Activated naive CD4-positive, alpha-beta T cell (primary cell): ENCODE measurements at places on chromosomes 2 and 18.

DNA sequence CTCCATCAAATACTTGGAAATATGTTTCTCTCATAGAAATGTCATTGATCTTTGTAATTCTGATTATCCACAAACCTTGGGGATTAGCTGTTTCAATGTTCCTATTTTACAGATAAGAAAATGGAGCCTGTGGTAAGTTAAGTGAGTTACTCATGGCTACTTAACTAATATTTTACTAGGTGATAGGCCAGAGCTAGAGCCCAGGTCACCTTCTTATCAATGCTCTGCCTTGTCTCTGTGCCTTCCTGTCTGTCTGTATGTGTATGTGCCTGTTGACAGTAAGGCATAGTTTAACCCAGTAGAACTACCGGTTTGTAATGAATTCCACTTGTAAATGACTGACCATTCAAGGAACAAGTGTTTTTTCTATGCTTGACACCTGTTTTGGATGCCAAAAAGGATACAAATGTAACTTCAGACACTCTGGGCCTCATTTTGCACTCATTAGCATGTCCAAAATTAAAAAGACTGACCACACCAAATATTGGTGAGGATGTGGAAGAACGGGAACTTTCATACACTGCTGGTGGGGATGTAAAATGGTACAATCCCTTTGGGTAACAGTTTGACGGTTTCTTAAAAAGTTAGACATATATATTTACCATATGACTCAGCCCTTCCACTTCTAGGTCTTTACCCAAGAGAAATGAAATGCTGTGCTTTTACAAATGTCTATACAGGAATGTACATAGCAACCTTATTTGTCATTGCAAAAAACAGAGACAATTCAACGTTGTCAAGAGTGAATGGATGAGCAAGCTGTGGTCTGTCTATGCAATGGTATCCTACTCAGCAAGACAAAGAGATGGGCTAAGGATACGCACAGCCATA is 19.6 kb upstream of the IL1A start:
- no peak for DNase-seq

DNA sequence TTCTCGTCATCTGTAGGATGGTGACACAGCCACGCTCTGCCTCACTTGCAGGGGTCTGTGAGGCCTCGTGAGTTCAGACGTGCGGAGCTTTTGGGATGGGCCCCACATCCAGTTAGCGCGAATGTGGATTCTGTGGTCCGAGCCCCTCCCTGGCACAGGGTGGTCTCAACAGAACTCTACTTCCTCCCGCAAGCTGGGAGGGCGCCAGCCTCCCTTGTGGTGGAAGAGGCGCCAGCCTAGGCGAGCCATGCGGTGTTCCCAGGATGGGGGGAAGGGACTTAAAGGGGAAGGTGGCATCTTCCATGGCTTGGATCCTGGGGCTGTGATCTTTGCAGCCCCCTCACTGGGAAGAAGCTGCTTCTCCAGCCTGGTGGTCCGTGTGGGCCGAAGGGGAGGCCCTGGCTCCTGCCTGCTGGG is 1.4 kb downstream of the SNORC start:
- no peak for DNase-seq

DNA sequence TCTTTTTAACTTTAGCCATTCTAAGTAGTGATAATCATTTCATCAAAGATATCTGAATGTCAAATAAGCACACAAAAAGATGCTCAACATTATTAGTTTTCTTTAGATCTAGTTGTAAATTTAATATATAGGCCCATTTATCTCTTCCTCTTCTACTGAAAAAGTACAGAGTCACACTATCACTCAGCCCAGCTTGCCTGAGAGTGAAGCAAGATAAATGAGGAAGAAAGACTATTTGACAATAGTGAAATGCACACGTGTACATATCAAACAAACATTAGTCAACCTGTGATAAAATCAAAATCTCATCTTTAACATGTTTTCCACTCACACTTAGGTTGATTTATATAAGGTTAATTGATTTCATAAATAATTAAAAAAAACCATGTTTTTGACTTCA is 83.5 kb upstream of the CCDC195 start:
- no peak for DNase-seq

- DNase-seq, result no peak
Measured at GRCh38 chr2:50344509-50345106, 687.3 kb downstream of the NRXN1 start.

GRCh38 chr2:203914546-203915182 is 21.9 kb upstream of the ICOS start:
- DNase-seq, result no peak

DNA sequence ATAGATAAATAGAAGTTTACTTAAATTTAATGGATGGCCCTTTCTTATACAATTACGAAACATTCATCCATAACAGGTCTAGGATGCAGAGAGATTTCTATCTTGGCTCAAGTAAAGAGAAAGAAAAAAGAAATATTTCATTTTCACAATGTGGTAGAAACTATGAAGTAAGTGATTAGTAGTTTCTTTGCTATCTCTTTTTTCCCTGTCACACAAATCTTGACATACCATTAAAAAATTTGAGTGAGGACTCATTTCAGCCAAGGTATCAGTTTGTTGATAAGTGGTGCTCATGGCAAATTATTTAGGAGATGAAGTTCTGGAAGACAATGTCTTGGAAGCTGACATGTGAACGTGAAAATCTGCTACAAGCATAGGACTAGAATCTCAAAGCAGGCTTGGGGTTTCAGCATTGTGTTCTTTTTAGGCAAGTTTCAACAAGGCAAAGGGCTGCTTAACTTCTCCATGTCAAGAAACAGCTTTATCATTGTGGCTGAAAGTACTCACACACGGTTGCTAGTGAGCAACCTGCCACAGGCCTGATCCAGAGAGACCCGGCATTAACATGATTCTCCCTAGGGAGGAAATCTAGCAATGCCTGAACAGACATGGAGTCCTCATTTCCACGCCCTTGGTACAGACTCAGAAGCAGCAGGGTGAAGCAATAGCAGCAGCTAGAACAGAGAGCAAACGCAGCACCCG is 414.6 kb downstream of the DLGAP1 start:
- DNase-seq, result no peak

GRCh38 chr18:58336605-58337004 is 292.3 kb downstream of the ALPK2 start:
- DNase-seq, result no peak

DNA sequence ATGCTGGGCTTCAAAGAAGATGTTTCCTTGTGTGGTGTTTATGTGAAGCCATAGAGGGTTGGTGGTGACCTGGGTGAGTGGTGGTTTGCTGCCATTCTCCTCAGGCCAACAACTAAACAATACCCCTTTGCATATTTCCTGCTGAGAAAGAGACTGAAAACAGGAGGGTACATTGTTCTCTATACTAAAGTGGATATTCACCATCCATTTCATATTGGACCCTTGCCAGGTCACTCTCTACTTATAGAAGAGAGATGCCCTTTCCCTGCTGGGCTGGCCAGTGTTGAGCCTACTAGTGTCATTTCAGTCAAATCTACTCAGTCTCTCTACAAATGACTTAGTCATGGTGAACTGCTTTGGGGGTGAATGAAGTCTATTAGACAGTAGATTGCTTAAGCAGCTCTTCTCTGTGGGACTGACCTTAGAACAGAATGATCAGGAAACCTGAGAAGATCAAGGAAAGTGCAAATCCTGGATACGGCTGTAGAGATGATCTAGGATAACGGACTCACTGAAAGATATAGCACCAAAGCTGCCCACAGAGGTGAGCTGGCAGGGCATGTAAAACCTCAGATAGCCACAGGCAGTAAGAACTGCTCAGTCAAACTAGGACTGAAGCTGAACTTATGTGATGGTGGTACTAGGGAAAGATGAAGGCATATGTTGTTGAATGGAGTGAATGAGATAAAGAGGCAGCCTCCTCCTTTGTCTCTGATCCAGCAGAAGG is 154.9 kb downstream of the MYO3B start:
- DNase-seq, result no peak

DNA sequence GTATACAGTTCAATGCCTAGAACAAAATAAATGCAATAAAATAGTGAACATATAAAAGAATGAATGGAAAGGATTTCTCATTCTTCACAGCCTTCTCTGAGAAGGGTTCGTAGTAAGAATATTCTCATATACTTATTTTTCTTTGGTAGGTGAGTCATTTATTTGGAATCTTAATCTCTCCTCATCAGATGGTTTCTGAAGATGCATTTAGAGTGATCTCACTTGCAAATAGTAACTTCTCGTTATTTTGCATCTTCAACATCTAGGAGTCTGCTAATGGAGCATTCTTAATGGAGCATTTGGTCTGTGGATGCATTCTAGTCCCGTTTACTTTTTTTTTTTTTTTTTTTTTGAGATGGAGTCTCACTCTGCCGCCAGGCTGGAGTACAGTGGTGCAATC is 3.9 kb downstream of the UBXN4 start:
- DNase-seq, result no peak

GRCh38 chr2:226185616-226186211 is 613.9 kb downstream of the IRS1 start:
- DNase-seq, result no peak
